ENCODE measurements at places on chromosomes 4 and X.
A peak's percentile ranks its signal among the peaks of the same experiment; 100 is the strongest.

DNA sequence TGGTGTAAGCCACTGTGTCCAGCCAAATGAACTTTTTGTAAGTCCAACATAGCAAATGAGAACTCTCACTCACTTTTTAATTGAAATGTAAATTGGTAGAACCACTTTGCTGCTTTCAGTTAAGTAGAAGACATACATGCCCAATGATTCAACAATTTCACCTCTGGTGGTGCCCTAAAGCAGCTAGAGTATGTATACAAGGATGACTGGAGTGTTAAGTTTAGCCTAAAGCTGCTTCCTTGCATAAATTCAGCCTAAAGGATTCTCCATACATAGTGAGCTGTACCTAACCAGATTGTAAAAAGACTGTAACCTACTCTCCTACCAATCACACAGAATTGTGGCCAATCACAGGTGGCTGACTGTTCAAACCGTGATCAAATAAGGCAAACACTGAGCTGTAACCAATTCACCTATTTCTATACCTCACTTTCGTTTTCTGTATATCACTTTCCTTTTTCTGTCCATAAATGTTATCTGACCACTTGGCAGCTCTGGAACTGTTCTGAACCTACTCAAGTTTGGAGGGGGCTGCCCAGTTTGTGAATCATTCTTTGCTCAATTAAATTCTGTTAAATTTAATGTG, 39.9 kb downstream of the PDS5A start:
- no peak for DNase-seq

DNA sequence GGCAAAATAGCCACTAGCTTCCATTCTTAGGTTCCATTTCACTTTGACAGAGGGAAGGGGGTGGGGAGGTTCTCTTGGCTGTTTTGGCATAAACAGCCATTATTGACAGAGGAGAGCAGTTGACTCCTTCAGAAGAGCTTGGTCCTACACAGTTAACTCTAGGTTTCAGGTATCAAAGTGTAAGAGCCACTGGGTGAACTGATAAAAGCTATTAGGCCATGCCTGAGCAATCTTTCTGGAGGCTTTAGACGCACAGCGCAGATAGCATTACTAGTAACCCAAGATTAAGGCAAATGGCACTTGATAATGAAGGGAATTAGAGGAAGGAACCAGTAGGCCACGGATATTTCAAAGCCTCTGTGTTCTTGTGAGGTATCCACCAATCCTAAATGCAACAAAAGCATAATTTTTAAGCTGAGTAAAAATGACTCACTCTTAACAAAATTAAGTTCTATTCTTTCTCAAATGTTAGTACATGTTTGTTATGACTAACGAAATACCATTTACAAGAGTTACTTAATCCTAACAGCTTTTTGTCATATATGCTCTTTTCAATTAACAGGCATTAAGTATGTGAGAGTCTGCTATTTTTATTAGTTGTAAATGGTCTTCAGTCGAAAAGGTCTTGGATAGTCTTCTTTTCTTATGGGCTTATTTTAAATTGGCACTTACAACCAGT, 53.6 kb downstream of the SLC7A11 start:
- no peak for DNase-seq

- DNase-seq: no peak
Measured at GRCh38 chr4:114734594-114734993, 136.0 kb downstream of the UGT8 start.

DNA sequence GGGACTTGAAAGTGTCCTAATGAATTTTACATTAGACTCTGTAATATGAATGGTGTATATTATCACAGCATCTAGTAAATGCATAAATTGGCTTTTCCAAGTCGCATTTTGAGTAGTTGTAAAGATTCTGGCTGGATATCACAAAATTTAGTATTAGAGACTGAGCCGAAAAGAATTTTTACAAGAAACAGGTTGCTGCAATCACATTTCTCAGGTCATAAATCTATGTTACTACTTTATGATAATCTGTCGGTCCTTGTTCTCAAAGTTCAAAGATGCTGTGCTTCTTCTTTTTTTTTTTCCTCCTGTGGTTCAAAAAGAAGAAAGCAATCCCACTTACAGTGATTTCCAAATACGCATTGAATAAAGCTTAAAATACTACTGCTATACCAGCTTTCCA, 253.4 kb downstream of the KCNIP4 start:
- DNase-seq: no peak

DNA sequence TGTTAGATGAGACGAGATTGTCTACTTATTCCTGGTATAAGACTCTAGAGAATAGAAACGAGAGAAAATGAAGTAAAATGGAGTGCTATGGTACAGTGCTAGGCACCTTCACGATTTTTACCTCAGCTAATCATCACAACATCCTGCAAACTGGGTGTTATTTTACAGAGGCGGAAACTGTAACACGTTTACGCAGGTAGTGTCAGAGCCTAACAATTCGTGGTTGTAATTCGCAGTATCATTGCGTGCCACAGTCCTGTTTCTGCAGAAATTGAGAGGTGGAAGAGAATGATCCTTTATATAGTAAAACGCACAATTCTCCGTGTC, 383 bp upstream of the TBC1D19 start:
- DNase-seq: no peak

GRCh38 chr4:64581422-64581821, 172.2 kb upstream of the TECRL start:
- no peak for DNase-seq

GRCh38 chr4:78720994-78721677, 55.0 kb upstream of the BMP2K start:
- peak; percentile 1 for DNase-seq

- no peak for DNase-seq
Measured at GRCh38 chr4:151702256-151702655, 58.6 kb downstream of the GATB start.

DNA sequence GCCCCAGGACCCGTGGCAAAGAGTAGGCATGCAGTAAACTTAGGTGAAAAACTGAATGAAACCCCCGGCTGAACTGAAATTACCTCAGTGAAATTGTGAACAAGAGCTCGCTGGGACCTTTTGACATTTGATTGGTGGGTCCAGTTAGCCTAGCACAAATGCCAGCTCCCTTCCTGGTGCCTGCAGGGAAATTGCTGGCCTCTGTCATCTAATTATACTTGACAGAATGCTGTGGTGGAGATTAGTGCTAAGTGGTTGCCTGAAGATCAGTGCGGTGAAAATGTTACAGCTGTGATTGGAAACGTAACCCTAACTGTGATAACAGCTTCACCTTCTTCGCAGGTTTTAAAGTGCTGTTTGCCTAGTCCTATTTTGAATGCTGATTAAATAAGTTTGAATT, 43.0 kb downstream of the ADD1 start:
- DNase-seq: no peak

DNA sequence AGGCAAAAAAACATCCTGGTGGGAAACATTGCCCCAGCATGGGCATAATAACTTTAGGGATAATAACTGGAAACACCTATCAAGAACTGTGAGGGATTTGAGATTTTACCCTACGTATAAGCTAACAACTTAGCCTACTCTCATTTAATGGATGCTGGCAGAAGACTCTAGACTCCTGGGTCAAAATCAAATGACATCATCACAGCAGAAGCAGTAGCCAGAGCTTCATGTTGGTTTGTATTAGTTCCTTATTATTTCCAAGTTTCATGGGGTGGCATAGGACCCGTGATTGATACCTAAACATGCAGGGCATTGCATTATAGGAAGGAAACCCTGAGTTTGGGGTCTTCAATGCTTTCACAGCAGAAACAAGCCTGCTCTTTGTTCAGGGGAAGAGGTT, 4.6 kb downstream of the TCEAL9 start:
- no peak for DNase-seq

- no peak for DNase-seq
Measured at GRCh38 chrX:45986081-45986480, 559.1 kb downstream of the ZNF674 start.

- no peak for DNase-seq
Measured at GRCh38 chr4:19399001-19399400, 852.7 kb upstream of the SLIT2 start.

DNA sequence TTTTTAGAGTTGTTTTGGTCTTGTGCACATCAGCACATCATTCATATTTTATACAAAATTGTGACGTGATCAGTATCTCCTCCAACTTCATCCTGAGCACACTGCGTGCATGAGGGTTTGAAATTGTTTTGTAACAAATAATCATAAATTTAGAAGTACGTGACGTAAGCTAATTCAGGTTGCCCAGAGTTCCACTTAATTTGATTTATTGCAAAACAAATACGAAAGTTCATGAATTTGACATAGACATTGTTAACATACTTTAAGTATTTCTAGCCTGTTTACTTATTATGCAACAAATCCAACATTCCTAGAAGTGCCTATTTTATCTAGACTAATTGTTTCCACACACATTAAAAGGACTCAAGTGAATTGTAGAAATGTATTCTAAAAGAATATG, 48.3 kb downstream of the MAP7D3 start:
- DNase-seq: no peak

GRCh38 chr4:55338486-55338885, 7.6 kb upstream of the SRD5A3 start:
- no peak for DNase-seq

DNA sequence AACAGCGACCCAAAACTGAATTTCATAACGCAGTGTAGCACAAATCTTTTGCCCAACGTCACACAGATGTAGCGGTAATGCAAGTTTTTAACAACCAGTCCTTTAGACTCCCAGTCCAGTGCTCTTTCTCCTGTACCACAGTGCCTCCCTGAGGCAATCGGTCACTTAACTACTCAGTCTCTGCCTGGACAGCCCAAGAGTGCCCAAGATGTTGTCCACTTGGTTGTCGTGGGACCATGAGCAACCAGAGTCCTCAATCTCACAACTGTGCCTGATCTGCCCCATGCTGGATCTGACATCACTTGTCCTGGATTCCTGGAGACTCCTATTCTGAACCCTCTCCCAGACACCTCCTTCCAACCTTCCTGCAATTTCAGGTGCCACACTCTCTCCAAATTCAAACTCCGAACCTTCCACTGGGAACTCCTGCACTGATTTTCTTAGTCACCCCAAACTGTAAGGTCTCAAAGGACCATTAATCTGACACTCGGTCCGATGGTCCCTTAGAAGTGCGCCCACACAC, 702 bp downstream of the MMGT1 start:
- no peak for DNase-seq

- DNase-seq: no peak
Measured at GRCh38 chrX:134013092-134013497, 27.7 kb upstream of the GPC3 start.

Measured in activated effector memory CD4-positive, alpha-beta T cell treated with Interleukin-2 at 50 U/mL for 16 hours (primary cell).